SK-N-SH treated with all-trans-retinoic acid at 6 μM for 48 hours (cell line): ENCODE measurements at places on chromosomes 7 and 10.
A peak's percentile ranks its signal among the peaks of the same experiment; 100 is the strongest.

- no peak for ATAC-seq
These were observed 101.2 kb downstream of the FANK1 start for GRCh38 chr10:125997586-125997985.

GRCh38 chr7:66557214-66558200 lies 71.2 kb upstream of the KCTD7 start:
- ATAC-seq = peak; percentile 89

DNA sequence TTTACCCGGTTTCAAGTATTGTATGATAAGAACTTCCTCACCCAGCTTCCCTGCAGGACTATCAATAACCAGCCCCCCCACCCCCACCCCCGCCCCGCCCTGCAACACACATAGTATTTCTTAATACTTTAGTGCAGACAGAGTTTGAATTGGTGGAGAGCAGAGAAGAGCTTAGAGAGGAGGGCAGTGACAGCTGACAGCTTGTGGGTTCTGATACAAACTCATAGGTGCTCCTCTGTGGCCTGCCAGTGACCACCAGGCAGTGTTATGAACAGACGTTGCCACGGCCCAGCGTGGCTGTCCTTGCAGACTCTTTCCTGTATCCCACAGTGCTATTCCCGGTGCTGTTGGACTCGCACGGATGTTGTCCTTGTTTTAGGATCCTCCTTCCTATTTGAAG lies 186.9 kb upstream of the ADO start:
- no peak for ATAC-seq

- no peak for ATAC-seq
These were observed 54.0 kb downstream of the TRIM24 start for GRCh38 chr7:138514044-138514443.

GRCh38 chr10:110845756-110846620 lies 25.7 kb upstream of the PDCD4 start:
- ATAC-seq = no peak

- no peak for ATAC-seq
These were observed 112.8 kb upstream of the AHR start for GRCh38 chr7:17185690-17186070.

- peak; percentile 90 for ATAC-seq
These were observed 47.3 kb upstream of the INSYN2A start for GRCh38 chr10:127243490-127244272.

GRCh38 chr10:91006752-91007346 lies 86.0 kb upstream of the ANKRD1 start:
- ATAC-seq = peak; percentile 36

DNA sequence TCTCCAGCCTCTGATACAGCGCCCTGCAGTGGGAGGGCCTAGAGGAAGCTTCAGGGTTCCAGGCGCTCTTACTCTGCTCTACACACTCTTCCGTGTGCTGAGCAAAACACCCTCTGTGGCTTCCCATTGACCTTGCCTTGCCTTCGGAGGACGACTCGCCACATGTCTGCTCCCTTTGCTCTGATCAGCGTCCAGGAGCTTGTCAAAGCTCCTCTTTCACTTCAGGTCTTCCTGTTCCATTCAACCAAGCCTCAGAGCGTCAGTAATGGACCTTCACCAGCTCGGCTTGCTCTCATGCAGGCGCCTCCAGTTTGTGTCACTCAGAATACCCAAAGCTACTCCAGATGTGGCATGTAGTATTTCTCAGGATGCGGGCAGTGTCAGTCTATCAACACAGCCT lies 173.9 kb downstream of the ARID5B start:
- ATAC-seq = no peak

DNA sequence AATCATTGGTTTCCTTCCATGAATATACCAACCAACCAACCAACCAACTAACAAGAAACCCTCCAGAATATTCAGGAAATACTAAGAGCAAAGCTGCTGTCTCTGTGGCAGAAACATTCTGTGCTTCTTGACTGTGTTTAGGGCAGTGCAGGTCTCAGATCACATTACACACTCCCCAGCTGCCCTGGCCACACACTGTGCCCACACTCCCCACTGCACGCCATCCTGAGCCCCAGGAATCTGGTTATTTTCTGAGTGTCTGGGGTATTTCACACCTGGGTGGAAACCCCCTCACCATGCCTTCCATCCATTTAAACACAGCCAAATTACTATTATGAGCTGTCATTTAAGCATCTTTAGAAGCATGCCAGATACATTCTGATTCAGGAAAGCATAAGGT lies 183.7 kb upstream of the ANK3 start:
- ATAC-seq = peak; percentile 78

DNA sequence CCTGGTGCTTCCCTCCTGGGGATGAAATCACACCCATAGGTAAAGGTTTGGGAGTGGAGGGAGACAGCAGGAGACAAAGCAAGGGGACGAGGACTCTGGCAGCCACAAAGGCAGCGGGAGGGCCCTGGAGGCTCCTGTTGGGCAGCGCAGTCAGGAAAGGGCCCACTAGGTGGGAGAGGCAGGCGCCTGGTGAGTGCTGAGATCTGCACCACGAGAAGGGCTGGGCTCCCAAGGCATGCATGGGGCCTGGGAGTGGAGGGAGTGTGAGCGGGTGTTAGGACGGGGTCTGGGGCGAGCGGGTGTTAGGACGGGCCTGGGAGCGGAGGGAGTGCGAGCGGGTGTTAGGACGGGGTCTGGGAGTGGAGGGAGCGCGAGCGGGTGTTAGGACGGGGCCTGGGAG lies 13.0 kb downstream of the GET4 start:
- no peak for ATAC-seq

DNA sequence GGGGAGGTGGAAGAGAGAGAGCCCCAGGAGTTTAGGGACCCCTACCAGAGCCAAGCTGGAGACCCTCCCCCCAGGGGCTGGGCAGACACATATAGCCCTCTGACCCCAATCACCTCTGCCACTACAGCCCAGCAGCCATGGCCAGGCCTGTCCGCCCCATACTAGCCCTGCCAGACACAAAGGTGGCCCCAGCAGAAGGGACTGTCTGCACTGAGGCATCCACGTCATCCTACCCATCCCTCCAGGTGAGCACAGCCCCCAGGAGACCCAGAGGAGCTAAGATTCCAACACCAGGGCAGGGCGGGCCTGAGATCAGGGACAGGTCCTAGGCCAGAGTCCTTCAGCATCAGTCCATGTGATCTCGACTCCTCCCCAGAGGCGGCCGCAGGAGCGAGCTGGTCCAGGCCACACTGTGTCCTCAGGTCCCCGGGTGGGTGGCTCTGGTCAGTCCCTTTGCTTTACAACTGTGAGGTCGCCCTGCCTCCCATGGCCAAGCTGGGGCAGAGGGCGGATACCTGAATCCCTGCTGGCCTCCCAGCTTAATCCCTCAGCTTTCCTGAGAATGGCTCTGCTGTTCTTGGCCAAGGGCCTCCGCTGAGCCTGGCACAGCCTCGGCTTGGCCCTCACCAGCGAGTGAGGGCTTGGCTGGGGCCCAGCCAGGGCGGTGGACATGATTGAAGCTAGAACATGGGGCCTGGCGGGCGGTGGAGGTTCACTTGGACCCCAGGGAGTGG lies 14.3 kb upstream of the ELN start:
- peak; percentile 8; the same call in 2 of the 3 replicates for ATAC-seq

- ATAC-seq = no peak
These were observed 105.5 kb downstream of the KCNMA1 start for GRCh38 chr10:77532068-77532467.

DNA sequence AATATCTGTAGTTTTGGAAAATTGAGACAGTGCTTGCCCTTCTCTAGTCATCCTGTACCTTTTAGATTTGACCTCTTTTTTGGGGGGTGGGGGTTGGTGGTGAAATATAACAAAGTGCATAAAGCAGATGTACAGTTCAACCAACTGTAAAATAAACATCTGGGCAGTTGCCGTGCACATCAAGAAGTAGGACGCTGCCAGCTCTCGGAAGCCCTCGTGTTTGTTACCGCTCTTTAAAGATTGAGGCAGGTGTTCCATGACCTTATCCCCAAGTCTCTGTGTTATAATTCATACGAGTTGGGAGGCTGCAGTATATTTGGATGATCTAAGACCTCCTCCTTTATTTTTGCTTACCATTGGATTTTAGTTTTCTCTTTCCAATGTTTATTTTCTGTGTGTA lies 55.1 kb downstream of the SDK1 start:
- ATAC-seq = no peak

DNA sequence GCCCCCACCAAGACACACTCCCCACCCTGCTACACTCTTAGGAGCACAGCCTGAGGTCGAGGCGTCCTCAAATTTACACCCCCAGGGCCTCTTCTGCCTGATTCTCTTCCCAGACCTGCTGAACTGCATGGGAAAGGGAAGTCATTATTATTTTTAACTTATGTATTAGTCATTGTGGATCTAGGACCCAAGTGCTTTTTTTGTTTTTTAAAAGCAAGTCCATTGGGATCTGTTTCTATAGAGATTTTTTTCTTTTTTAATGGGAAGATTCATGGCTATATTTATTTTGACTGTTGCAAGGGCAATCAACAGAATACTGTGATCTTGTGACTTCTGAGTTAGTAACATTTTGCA lies 203.8 kb downstream of the ZMYND11 start:
- ATAC-seq = no peak

DNA sequence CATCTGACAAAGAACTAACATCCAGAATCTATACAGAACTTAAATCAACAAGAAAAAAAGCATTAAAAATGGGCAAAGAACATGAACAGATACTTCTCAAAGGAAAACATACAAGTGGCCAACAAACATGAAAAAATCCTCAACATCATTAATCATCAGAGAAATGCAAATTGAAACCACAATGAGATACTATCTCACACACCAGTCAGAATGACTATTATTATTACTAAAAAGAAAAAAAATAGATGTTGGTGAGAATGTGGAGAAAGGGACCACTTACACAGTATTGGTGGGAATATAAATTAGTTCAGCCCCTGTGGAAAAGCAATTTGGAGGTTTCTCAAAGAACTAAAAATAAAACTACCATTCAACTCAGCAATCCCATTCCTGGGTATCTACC lies 89.1 kb upstream of the ADO start:
- no peak for ATAC-seq

- no peak for ATAC-seq
These were observed 205.2 kb upstream of the PPP2R2D start for GRCh38 chr10:131695496-131696165.

- no peak for ATAC-seq
These were observed 1.4 kb downstream of the PPP1R17 start for GRCh38 chr7:31688372-31688771.

GRCh38 chr10:17563452-17563851 lies 53.7 kb downstream of the HACD1 start:
- no peak for ATAC-seq

GRCh38 chr10:101258179-101258885 lies 29.1 kb upstream of the LBX1 start:
- ATAC-seq = no peak

DNA sequence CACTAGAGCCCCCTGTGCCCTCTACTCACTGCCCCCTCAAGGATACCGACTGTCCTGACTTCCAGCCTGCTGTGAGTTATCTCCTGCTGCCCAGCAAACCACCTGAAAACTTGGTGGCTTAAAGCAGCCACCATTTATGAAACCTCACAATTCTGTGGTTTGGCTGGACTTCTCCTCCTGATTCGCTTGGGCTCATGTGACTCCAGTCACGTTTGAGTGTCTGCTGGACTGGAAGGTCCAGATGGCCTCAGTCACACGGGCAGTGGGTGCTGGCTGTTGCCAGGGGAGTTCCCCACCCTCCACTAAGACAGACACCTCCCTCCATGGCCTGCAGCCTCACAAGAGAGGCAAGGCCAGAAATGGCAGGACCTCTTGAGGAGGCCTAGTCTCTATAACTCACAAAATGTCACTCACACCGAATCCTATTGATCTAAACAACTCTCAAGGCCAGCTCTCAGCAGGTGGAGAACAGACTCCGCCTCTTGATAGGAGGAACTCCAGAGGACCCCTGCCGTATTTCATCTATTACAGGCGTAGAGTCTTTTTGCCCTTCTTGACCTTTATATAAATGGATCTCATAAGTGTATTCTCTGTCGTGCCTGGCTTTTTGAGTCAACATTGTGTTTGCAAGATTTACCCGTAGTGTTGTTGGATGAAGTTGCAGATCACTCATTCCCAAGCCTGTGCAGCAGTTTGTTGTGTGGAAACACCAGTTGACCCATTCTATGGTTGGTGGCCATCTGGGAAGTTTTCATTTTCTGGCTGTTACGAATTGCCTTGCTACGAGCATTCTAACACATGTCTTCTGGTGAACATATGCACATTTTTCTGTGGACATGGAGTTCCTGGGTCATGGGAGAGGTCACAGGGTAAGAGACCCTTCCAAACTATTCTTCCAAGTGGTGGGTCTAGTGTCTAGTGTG lies 48.3 kb downstream of the ZMIZ1 start:
- ATAC-seq = no peak

- ATAC-seq = no peak
These were observed 3.3 kb downstream of the TMEM140 start for GRCh38 chr7:135151132-135151531.

- ATAC-seq = no peak
These were observed 1.7 kb upstream of the ANKRD22 start for GRCh38 chr10:88853155-88853881.

DNA sequence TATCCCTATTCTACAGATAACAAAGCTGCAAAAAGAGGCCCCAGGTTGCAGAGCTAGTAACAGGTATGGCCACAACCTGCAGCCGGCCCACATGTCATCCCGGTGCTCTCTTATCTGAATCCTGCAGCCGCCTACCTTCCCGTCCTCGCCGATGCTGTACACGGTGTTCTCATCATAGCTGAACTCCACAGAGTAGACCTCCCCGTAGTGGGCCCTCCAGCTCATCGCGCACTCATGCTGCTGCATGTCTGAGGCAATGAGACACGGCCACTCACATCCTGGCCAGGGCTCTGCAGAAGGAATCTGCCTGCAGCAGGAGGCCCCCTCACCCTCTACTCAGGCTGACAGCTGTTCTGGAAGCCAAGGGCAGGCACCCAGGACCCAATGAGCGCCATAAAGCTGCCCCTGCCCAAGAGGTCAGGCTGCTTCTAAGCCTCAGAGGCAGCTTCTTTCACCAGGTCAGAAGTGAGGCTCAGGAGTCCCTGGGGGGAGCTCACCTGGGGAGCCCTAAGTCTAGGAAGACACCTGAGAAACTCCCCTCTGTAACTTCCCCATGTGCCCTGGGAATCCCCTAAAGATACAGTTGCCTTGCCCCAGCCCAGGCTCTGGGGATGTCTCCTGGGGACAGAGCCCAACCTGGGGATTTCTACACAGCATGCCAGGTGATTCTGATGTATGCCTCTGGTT lies 17.9 kb upstream of the CYREN start:
- no peak for ATAC-seq

GRCh38 chr10:130764651-130765050 lies 546.9 kb downstream of the TCERG1L start:
- no peak for ATAC-seq

GRCh38 chr10:13291821-13292773 lies 7.8 kb downstream of the PHYH start:
- ATAC-seq = no peak

GRCh38 chr10:100744987-100745881 lies at the start of gene PAX2:
Gene PAX2 (plus strand): TSS chr10:100745582. CDS start chr10:100746261, 679 bp downstream.
- ATAC-seq = peak; percentile 25; the same call in 2 of the 3 replicates
